ENCODE measurements at places on chromosomes 1 and 21. TPM values are rescaled to one million over a fixed set of nuclear protein-coding genes. Genes with fewer than 3 reads are reported as not detected.

The CATSPERE gene
- 3.1 TPM for total RNA-seq

The MAP3K21 gene
- total RNA-seq = 1.8 TPM

The CTSS gene
- total RNA-seq = 51.9 TPM

The CD101 gene
- total RNA-seq = under 0.01 TPM

The RHOU gene
- 17.4 TPM for total RNA-seq

The LTN1 gene
- 29.6 TPM for total RNA-seq

The HEYL gene
- 16.9 TPM for total RNA-seq

The AMY1C gene
- not detected for total RNA-seq

The TINAGL1 gene
- total RNA-seq = 192 TPM

The ADIPOR1 gene
- total RNA-seq = 95.1 TPM

- no peak for DNase-seq
Observed at GRCh38 chr1:204589409-204590038, 73.3 kb downstream of the MDM4 start.

- no peak for DNase-seq
Observed at GRCh38 chr1:107777664-107778047, 187.3 kb downstream of the VAV3 start.

GRCh38 chr1:86153836-86154235 lies 2.7 kb downstream of the COL24A1 start:
- no peak for DNase-seq

- no peak for DNase-seq
Observed at GRCh38 chr1:236627727-236628408, 23.6 kb upstream of the HEATR1 start.

DNA sequence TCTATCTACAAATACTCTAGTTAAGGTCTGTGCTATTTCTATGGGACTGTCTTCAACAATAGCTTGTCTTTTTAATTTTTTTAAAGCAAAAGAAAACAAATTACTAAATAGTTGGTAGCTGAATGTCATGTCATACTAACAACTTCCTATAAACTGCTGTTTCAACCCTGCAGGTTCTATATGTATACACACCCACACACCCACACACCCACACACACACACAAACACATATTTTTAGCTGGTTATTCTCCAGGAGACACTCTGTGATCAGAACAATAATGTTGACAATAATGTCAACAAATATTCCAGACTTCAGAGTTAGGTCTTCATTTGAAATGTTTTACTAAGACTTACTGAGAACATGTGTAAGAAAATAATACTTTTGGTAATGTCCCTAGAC lies 66.7 kb downstream of the AK5 start:
- no peak for DNase-seq

DNA sequence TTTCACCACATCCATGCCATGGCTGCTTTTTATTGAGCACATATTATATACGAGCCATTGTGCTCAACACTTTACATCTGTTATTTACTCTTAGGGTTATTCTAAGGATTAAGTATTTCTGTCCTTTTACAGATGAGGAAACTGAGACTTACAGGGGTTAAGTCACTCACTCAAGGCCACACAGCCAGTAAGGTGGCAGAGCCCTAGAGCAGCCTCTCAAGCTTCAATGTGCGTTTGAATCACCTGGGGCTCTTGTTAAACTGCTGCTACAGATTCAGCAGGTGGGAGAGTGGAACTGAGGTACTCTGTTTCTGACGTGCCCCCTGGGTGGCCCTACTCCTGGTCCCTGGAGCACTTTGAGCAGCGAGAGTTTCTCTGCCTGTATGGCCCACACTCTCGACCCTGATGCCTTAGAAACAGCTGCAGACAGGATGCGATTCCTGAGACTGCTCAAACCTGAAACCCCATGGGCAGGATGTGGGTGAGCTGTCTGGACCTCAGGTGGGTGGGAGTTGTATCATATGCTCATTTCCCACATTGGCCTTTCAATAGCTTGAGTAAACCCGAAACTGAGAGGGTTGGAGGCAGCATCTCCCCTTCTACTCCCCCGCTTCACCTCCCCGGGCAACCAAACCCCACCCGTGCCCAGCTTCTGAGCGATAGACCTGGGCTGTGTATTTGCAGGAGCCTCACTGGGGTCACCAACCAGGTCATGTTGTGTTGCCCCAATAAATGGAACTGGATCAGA lies 59.3 kb downstream of the MAN1C1 start:
- no peak for DNase-seq

GRCh38 chr21:40471103-40471502 lies 375.9 kb downstream of the DSCAM start:
- DNase-seq = no peak

GRCh38 chr21:19109694-19110093 lies 706.1 kb upstream of the TMPRSS15 start:
- DNase-seq = no peak

DNA sequence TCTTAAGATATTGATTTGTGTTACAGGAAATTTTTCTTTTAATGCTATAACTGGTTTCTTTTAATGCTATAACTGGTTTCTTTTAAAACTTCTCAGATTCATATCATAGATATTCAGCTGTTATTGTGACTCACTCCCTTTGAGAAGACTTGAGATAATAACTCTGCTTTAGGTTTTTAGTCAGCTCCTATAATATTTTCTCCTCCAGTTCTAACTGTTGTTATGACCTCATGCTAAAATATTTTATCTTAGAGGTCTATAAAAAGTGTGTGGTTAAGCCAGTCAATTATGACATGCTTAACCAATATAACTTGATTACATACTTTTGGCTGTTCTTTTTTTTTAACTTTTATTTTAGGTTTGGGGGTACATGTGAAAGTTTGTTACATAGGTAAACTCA lies 280.2 kb downstream of the PTGER3 start:
- DNase-seq = no peak

DNA sequence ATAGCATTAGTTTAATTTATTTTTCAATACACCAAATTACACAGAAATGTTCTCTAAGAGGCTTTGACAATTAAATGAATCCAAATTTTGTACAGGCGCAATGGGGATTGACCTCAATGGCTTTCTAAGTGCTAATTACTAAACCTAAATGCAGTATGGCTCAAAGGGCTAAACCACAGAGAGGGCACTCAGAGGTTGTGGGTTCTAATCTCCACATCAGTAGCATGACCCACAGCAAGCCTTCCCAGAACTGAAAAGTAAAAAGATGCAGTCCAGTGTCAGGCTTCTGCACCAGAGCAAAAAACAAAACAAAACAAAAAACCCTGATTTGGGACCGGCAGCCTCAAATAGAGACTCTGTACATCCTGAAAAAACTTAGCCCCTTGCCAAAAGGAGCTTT lies 579.2 kb upstream of the PKN2 start:
- no peak for DNase-seq

GRCh38 chr1:2003541-2004131 lies at the start of gene CFAP74:
CFAP74 (minus strand) TSS chr1:2003786; CDS start chr1:1990956, 12,830 bp downstream.
- DNase-seq = no peak

- no peak for DNase-seq
Observed at GRCh38 chr1:93615582-93616150, 66.0 kb downstream of the BCAR3 start.

DNA sequence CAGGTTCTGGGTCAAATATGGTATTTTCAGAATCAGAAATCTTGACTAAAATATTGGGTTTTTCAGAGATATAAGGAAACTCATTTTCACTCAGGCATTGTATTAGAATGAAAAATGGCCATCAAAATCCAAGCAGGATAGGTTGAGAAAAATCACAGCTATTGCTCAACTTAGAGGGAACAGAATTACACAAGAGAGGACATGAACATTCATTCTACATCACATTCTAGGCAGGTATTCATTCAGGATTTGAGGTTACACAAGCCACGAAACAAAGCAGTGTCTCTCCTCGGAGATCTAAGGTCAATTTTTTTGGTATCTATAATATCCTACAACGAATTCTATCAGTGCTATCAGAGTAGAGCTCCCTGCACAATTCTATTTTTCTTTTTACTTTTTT lies 163.6 kb upstream of the HP1BP3 start:
- no peak for DNase-seq

DNA sequence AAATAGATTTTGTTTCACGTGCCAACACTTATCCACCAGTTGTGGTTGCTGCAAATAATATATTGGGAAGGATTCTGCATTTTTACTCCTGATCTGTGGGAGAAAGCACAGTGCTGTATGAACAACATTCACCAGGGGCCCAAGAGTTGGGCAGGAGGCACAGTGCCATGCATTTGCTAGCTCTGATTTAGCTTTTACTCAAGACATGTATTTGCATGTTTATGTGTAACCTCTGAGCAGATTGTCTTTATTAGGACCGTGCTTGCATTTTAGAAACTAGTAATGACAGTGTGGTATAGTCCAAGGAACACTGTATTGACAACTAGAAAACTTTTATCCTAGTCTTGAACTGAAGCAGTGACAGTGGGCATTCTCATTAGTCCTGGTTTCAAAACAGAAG lies 133.9 kb upstream of the B3GALT2 start:
- DNase-seq = no peak

- DNase-seq = no peak
Observed at GRCh38 chr1:157776971-157777391, at the start of gene FCRL2. FCRL2 (minus strand) TSS chr1:157777132; CDS start chr1:157777073, 59 bp downstream.

DNA sequence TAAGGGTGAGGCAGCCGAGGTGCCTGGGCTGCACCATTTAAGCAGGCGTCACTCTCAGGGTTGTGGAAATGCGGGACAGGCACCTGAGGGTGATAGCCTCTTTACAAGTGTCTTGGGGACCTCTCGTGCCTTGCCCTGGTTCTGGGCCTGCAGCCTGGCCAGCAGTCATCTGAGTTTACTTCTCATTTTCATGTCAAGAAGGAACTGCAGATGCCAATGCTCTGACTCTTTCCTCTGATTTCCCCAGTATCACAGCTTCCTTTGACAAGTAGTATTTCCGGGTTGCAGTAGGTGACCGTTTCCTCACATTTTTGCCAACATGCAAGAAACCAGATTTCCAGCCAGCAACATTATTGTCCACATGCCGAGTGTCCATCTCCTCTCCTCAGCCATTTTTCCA lies 286.9 kb downstream of the DISC1 start:
- no peak for DNase-seq

DNA sequence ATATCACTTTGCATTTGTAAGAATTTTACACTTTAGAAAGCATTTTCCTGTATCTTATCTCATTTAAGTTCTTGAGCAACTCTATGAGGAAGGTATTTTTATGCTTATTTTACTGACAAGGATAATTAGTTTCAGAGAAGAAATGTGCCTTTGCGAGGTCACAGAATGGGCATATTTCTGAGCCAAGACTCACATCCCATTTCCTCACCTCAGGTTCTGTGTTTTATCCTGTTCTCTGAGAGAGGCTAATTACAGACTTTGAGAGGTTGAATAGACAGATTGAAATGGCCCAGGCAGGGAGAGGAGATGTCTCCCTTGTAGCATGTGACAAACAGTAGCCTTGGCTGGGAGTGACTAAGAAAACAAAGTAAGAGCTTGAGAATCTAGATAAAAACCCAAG lies 39.1 kb upstream of the ZC3H11B start:
- DNase-seq = no peak

DNA sequence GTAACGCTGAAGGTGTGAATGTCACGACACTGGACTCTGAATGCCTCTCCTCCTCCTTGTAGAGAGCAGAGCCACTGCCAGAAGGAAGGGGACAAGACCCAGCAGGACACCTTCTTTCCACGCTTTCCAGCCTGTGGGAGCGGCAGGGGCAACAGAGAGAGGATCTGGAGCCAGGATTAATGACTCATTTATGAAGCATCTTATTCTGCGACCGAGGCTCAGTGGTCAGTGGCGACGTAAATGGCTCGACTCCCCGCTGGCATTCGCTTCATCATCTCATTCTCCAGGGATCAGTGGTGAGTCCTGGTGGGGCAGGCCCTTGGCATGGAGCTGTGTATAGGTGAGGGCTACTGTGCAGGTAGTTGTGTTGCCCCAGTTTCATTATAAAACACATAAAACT lies 4.6 kb downstream of the SLC37A1 start:
- DNase-seq = no peak

DNA sequence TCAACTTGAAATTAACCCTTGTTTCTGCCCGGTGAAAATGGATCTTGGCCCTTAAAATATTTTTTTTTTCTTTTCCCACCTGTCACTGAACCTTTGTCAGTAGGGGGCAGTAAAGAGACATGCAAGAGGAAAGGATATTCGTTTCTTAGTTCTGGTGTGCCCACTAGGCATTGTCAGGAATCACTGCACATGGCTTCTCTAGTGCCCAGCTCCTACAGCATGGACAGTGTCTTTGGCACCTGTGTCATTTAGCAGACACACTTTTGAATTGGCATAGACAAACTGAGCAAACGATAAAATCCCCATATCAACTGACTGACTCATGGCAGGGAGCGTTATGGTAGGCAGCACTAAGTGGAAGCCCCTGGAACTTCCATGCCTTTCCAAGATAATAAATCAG lies 1048.1 kb downstream of the BRINP3 start:
- DNase-seq = no peak

DNA sequence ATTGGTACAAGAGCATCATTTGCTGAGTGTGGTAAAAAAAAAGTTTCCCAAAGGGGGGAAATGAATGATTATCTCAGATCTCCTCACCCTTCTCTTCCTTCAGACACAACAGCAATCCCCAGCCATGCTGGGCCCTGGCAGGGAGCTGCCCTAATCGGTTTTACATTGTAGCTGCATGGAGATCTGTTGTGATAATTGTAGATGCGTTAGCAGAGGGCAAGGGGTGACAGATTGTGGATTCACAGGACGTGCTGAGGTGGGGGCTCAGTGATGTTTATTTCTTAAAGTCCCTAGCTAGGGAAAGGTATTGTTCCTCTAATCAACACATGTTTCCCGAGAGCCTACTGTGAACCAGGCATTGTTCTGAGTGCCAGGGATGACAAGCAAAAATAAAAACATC lies 304.1 kb downstream of the PBX1 start:
- no peak for DNase-seq

DNA sequence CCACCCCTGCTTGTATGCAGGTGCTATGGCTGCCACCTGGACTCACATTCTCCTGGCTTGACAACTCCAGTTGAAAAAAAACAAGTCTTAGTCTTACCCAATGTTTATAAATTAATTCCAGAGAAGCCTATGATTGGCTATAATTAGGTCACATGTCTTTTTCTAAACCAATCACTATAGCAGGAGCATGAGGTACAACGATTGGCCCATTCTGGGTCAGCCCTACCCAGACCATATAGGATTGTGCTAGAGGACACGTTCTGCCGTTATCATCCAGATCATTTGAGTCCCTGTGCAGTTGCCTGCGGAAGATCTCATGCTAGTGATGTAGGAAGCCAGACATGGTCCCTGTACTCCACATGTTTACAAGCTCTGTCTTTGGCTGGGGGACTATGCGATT lies 41.9 kb upstream of the PARP1 start:
- DNase-seq = no peak
